ENCODE measurements at places on chromosomes 16 and 17.

GRCh38 chr16:4525634-4526277 lies 12.8 kb downstream of the CDIP1 start:
- DNase-seq, result no peak

GRCh38 chr16:10121897-10122425 lies 60.3 kb downstream of the GRIN2A start:
- DNase-seq, result peak; percentile 28

GRCh38 chr16:57663917-57664661 lies 4.0 kb upstream of the ADGRG3 start:
- no peak for DNase-seq

- no peak for DNase-seq
Measured at GRCh38 chr17:5759501-5759925, 175.2 kb upstream of the NLRP1 start.

DNA sequence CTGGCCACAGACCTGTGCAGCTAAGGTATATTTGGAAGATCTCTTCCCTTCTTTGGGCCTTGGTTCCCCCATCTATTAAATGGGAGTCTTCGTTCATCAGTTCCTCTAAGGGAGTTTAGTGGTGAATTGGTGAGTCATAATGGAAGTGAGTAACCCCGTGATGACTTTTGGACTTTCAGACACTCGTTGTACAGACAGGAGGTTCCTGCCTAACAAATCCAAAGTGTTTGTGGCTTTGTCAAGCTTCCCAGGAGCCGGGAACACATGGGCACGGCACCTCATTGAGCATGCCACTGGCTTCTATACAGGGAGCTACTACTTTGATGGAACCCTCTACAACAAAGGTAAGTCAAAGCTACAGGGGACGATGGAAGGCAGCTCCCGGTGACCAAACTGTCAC lies 40.4 kb downstream of the WSCD1 start:
- no peak for DNase-seq

DNA sequence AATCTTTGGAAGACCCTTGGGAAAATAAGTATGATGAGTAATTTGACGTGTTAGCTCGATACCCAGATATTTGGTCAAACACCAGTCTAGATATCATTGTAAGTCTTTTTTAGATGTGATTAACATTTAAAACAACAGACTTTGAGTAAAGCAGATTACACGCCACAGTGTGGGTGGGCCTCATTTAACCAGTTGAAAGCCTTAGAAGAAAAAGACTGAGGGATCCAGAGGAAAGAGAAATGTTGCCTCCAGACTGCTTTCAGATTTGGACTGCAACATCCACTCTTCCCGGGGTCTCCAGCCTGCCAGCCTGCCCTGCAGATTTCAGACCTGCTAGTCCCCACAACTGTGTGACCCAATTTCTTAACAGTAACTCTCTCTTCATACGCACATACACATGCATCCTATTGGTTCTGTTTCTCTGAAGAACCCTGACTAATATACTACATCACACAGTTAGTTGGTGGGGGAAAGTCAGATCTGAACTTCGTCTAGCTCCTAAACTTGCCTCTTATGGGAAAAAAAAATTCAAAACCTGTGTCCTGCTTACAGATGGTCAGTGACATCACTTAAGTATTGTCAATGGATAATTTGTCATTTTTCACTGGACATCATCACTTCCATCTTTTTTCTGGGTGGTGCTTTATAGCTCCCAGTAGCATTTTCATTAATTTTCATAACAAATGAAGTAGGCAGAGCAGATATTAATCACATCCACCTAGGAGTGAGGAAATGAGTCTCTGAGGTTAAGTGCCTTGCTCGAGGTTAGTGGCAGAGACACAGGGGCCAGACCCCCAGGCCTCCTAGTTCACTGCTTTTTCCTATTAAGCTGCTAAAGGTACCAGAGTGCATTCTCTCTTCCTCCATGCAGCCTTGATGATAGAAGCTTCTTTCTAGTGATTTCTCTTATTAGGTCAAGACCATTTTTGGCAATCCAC lies 107.7 kb upstream of the TOB1 start:
- no peak for DNase-seq

- DNase-seq, result no peak
Measured at GRCh38 chr16:8522757-8523156, 67.6 kb downstream of the TMEM114 start.

DNA sequence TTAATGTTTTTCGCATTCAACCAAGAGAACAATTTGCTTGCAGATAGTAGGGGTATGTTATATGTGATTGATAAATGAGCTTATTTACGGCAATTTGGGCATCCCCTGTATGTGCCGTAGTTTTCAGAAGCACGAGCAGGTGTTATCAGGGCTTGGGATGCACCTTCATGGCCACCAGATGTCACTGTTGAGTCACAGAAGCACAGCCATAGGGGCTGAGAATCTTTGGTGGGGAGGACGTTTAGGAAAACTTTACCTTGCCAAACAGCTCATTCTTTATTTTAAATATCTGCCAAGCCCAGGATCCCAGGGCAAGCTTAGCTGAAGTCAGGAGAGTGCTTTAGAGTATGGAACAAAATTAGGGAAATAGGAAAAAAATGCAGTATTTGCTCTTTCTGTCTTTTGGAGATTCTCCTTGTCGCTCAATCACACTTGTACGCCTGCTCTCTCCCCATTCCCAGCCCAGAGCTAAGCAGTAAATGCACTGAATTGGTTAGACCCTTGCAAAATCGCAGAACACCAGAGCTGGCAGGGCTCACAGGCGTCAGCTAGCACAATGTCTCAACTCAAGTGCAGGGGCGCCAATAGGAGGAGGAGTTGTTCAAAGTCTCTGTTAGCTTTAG lies 93.6 kb upstream of the MPHOSPH6 start:
- DNase-seq, result peak; percentile 53

- peak; percentile 78 for DNase-seq
Measured at GRCh38 chr17:9115214-9116191, 94.2 kb downstream of the NTN1 start.

DNA sequence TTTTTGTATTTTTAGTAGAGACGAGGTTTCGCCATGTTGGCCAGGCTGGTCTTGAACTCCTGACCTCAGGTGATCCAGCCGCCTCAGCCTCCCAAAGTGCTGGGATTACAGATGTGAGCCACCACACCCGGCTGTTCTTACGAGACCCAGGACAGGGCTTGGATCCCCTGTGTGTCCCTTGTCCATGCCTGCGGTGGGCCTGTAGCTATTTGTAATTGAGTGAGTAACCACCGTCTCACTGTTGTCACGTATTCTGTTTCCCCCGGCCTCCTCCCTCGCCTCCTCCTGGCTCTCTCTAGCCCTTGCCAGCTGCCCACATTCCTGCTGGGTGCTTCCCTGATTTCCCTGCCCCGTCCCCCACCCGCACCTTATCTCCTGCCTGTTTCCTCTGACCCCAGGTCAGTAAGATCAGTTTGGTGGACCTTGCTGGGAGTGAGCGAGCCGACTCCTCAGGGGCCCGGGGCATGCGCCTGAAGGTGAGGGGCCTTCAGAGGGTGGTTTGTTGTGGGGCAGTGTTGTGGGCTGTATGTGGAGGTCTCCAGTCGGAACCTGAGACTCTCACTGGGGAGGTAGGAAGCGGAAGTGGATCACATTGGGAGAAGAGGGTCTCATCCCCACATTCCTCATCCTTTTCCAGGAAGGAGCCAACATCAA lies 5.6 kb downstream of the KIF1C start:
- DNase-seq, result no peak

GRCh38 chr16:11439790-11440656 lies 94.8 kb downstream of the RMI2 start:
- no peak for DNase-seq

DNA sequence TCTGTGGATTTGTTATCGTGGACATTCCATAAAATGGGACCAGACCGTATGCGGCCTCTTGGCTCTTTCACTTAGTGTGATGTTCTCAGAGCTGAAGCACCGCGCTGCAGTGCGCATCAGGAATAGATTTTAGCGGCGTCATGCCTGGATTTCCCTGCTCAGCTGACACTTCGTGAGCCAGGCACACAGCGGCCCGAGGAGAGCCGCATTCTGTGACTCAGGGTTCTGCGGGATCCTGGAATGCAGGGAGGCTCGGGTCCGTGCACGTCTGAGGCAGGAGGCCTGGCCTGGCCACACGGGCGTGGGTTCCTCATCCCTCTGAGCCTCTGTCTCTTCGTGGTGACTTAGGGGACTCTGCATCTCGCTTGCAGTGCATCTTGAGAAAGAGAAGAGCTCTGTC lies 13.4 kb downstream of the CBFA2T3 start:
- DNase-seq, result peak; percentile 12

- DNase-seq, result no peak
Measured at GRCh38 chr17:54194268-54194667, 371.5 kb downstream of the KIF2B start.

GRCh38 chr17:4362141-4362540 lies 4.3 kb downstream of the UBE2G1 start:
- no peak for DNase-seq

- DNase-seq, result no peak
Measured at GRCh38 chr17:51124640-51125503, 4.2 kb upstream of the SPAG9 start.

DNA sequence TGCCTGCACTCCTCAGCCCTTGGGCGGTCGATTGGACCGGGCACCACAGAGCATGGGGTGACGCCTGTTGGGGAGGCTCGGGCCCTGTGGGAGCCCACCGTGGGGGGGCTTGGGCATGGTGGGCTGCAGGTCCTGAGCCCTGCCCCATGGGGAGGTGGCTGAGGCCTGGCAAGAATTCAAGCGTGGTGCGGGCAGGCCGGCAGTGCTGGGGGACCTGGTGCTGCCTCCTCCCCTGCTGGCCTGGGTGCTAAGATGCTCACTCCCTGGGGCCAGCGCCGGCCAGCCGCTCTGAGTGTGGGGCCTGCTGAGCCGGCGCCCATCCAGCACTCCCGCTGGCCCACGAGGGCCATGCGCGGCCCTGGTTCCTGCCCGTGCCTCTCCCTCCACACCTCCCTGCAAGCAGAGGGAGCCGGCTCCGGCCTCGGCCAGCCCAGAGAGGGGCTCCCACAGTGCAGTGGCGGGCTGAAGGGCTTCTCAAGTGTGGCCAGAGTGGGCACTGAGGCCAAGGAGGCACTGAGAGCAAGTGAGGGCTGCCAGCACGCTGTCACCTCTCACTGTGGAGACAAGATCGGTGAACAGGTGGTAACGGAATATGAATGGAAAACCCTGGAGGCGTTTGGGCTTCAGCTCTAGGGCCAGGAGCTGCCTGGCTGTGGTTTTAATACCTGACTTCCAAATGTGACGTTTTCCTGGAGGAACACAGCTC lies 28.5 kb downstream of the ST6GALNAC1 start:
- DNase-seq, result no peak

- DNase-seq, result peak; percentile 93
Measured at GRCh38 chr17:69492410-69493071, 78.0 kb downstream of the MAP2K6 start.

- DNase-seq, result no peak
Measured at GRCh38 chr16:83911290-83911689, 12.4 kb downstream of the MLYCD start.

DNA sequence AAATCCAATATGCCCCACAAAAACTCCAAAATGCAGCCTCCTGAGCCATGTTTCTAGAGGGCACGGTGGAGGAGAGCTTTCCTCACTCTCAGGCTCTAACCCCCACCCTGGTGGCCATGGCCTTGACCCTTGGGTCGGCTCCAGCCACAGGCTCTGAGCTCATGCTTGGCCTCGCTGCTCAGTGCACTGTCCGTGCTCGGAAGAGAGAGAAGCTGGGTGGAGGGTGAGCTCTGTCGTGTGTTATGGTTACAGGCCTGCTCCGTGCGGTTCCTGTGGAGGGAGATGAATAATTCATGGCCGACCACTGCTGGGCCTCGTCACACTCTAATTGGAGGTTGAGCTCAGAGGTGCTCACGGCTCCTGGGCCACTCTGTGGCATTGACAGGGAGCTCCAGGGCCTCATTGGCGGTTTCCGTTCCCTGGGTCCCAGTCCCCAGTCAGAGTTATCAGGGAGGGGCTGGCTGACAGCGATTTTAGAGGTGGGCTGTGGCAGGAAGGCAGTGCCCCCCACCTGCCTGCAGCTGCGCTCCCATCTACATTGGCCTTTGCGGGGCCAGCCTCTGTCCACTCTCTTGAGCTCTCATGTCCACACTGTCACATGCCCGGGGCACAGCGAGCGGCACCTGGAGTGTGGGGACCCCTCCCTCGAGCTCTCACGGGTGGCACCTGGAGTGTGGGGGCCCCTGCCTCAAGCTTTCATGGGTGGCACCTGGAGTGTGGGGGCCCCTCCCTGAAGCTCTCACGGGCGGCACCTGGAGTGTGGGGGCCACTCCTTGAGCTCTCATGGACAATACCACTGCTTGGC lies 24.9 kb downstream of the ACSF3 start:
- DNase-seq, result no peak

GRCh38 chr17:72205357-72205756 lies 84.5 kb downstream of the SOX9 start:
- no peak for DNase-seq

- no peak for DNase-seq
Measured at GRCh38 chr17:78323826-78324390, 36.0 kb downstream of the SOCS3 start.

DNA sequence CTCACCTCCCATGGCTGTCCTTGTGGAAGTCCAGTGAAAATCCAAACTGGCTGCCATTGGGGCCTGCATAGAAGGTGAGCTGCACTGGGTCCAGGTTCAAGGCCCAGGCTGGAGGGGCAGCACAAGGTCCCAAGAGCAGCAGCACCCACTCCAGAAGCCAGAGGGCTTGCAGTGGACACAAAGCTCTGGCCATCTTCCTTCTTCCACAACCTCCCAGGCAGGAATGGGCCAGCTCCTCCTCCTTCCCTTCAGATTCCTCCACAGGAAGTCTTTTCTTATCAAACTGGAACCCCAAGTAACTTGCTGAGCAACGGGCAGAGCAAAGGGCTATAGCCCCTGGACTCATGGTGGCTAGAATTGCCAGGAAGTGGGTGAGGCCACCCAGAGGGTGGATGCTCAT lies at the start of gene ITGA2B:
Gene ITGA2B, minus strand, starts transcription at position 369 of the 400 bp plus-strand sequence. Its CDS starts 176 bp downstream, at position 193.
- DNase-seq, result no peak

DNA sequence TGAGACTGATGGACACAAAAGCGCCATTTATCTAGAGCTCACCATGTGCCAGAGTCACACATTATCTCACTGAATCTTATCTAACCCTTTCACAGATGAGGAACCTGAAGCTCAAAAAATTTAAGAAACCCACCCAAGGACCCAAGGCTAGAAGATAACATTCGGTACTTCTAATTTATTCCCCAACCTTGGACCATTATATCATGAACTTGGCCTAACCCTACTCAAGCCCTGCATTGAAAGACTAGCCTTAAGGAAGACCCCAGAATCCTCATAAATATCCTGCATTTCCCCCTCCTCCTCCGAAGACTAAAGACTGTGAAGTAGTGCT lies 548 bp upstream of the DYNC1LI2 start:
- no peak for DNase-seq

- no peak for DNase-seq
Measured at GRCh38 chr17:79150035-79150733, 75.6 kb downstream of the ENGASE start.

GRCh38 chr16:27699540-27699939 lies 149.6 kb downstream of the KATNIP start:
- no peak for DNase-seq

GRCh38 chr17:45430006-45430737 lies 2.5 kb downstream of the ARHGAP27 start:
- DNase-seq, result no peak

GRCh38 chr17:28812748-28813377 lies 29.7 kb downstream of the FAM222B start:
- peak; percentile 56 for DNase-seq

- no peak for DNase-seq
Measured at GRCh38 chr16:54862529-54862928, 68.1 kb upstream of the IRX5 start.

- DNase-seq, result no peak
Measured at GRCh38 chr16:15542261-15542660, 100.7 kb downstream of the MARF1 start.

GRCh38 chr17:77470800-77471733 lies 330.3 kb downstream of the SEC14L1 start:
- peak; percentile 79 for DNase-seq
